Lung microvascular endothelial cell (primary cell): ENCODE measurements at places on chromosomes 1 and 21.

DNA sequence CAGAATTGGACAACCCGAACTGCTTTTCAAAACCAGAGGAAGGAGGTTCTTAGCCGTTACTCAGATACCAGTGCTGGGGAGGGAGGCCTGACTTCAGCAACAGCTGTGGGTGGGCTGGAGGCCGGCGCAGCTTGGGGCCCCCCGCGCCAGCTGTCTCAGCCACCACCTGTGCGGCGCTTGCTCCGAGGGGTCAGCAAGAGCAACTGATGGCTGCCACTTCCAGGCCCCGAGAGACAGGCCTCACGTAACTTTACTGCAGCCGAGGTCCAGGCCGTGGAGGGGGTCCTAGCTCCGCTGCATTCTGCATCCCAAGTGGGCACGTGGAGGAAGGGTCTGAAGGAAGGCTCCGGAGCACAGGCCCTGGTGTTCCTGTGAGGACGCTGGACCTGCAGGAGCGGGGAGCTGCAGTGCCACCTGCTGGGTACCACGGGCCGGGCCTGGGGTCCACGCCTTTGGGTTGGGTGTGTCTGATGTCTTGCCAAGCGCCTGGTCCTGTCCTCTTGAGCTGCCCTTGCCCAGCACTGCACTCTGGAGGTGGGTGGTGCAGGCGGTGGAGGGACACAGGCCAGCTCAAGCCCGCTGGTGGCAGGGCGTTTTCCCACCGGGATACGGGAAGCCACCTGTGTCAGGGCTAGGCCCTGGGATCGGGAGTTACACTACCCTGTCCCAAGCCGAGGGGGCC, 9.8 kb downstream of the THAP3 start:
- peak; percentile 76 for DNase-seq

- DNase-seq: no peak
Observed at GRCh38 chr1:48947761-48948537, 171.3 kb upstream of the BEND5 start.

DNA sequence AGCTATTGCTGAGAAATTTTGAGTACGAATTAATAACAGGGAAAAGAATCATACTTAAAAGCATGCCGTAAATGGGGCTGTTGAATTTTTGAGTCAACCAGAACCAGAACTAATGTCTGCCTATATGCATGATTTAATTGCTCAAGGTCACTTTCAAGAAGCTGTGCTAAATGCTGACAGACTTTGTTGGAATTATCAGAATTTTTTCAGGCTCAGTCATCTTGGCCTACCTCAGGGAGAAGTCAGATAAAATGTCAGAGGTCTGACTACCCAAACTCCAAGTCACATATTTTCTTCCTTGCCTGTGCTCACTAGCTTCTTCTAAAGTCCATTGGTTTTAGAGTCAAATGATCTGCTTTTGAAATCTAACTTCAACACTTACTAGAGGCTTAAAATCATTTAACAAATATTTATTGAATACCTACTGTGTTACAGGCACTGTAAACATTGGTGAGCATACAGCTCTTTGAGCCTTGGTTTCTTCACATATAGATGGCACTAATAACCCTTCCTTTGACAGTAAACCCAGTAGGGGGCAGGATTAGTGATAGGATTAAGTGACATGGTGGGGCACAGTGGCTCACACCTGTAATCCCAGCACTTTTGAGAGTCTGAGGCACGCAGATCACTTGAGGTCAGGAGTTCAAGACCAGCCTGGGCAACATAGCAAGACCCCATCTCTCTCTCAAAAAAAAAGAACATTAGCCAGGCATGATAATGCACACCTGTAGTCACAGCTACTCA, 121.2 kb upstream of the SLC44A3 start:
- DNase-seq: no peak

GRCh38 chr1:173717238-173717637, 2.5 kb downstream of the KLHL20 start:
- no peak for DNase-seq

DNA sequence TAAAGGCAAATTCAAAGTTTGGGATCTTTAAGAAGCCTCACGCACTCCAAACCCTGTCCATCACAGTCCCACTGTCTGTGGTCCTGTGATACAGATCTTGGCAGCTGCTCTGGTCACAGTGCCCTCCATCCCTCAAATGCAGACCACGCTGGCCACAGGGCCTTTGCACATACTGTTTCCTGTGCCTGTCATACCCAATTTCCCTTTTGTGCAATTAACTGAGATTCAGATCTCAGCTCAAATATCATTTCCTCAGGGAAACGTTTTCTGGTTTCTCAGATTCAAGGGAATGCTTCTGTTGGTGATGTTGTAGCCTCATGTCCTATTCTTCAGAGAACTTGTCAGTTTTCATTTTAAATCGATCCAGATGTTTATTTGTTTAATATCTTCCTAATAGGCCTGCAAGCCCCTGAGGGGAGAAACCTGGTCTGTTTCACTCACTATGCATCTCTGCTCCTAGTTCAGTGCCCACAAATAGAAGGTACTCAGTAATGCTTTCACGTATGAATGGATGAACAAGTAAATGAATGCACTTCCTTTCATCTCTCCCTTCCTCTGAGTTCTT, 24.2 kb upstream of the GRIK3 start:
- DNase-seq: no peak
